ENCODE measurements at places on chromosomes 5 and 9.

DNA sequence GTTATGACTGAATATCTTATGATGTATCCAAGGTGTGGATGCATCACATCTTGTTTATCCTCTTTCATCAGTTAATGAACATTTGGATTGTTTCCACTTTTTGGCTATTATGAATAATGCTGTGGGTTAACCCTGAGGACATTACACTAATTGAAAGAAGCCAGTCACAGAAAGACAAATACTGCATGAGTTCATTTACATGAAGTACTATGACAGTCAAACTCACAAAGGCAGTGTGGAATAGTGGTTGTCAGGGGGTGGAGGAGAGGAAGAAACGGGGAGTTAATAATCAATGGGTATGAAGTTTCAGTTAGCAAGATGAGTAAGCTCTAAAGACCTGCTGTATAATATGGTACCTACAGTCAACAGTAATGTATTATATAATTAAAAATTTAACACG, 409.4 kb upstream of the CTNND2 start:
- DNase-seq: no peak

DNA sequence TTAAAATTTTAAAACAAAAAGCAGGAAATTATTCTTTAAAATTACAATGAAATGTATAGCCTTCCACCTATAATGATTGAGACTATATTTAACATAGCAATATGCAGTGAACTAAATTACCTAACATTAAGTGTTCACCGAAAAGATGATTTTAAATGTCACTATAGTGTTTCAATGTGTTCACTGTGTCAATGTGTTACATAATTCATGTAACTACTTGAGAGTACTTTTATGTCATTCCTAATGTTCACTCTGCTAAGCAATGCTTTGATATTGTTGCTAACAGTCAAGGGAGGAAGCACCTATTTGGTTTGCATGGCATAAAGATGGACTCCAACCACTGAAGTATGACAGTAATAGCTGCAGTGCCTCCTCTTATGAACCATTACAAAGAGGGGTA, 629.8 kb upstream of the C9orf72 start:
- DNase-seq: no peak

GRCh38 chr9:99272836-99273235, 50.8 kb downstream of the SEC61B start:
- no peak for DNase-seq

GRCh38 chr5:170365831-170366230, 23.3 kb downstream of the KCNMB1 start:
- DNase-seq: no peak

DNA sequence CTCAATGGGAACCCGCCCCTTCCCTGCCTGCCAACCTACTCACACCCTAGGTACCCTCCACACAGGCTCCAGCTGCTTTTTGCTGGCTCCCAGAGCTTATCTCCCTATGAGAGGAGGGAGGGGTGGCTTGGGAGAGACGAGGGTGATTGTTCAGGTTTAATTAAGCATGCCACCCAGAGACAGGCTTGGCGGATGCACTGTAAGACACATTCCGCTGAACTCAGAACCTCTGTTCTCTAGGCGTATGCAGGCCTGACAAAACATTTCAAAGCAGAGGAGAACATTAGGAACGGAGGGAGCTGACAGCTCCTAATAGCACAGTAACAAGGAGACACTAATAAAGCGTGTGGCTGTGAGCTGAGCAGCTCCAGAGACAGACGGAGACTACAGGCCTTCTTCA, 80.1 kb downstream of the TRIM32 start:
- DNase-seq: no peak

DNA sequence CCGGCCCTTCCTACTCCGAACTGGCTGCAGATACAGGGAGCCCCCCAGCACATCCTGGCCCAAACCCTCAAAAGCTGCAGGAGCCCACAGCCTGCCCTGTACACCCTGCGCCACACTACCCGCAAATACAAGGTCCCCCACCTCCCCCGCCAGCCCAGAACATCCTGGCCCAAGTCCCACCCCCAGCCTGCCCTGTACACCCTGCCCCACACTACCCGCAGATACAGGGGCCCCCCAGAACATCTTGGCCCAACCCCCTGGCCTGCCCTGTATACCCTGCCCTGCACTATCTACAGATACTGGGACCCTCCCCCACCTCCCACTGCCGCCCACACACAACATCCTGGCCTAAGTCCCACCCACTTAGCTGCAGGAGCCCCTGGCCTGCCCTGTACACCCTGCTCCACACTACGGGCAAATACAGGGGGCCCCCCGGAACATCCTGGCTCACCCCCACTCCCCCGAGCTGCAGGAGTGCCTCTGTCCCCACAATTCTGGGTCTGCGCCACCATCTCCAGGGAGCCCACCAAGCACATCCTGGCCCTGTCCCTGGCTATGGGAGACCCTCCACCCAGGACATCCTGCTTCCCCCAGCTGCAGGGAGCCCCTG, 8.3 kb downstream of the LPCAT1 start:
- no peak for DNase-seq

- DNase-seq: no peak
Observed at GRCh38 chr9:134863941-134864820, 16.4 kb upstream of the FCN2 start.

- DNase-seq: no peak
Observed at GRCh38 chr9:9846557-9846956, 766.2 kb downstream of the PTPRD start.

GRCh38 chr5:10018201-10019069, 231.3 kb downstream of the ATPSCKMT start:
- DNase-seq: no peak

DNA sequence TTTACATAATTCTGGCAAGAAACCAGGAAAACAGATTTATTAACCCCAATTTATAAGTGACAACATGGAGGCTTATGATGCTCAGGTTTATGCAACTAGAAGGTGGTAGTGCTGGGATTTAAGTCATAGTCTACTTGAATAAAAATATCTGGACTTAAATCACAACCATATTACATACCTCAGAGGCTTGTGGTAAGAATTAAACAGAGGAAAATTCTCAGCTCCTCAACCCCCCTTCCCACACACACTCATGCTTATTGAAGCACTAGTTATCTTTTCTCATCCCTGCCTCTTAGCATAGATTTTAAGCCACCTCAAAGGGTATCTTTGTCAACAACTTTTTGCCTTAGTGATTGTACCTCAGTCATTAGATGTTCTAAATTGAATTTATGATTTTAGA, 731.0 kb downstream of the PRELID2 start:
- DNase-seq: no peak

DNA sequence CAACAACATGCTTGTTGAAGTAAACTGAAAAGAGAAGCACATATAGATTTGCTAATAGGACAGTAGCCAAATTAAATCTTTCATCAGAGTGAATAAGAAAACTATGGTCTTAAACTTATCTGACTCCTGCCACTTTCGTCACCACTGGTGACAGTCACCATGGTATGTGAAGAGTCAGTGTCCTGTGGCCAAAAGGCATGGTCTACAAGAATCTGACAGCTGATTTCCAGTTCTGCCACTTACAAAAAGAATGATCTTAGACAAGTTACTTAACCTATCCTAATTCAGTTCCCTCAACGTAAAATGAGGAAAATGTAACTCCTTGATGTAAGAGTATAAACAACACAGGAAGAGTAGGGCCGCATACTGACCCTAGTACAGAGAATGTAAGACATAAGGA, 102.0 kb downstream of the LPAR1 start:
- no peak for DNase-seq

GRCh38 chr9:91217388-91217787, 144.3 kb downstream of the AUH start:
- no peak for DNase-seq

DNA sequence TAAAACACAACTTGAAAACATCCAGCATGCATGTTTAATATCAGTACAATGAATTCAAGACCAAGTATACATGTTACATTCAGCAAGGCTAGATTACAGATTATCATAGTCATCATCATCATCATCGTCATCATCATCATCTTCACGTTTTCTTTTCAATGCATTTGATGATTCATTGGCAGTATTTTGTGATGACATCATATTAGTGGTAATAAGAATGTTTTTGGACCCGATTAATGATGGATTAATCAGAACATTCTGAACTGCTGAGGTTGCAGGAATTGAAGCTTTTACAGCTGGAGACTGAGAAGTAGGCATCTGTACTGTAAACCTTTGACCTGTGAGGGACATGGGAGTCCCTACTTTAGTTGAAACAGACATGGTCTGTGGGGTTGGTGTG, 4.5 kb downstream of the AK6 start:
- no peak for DNase-seq

GRCh38 chr9:129237164-129237611, 59.1 kb upstream of the IER5L start:
- no peak for DNase-seq

DNA sequence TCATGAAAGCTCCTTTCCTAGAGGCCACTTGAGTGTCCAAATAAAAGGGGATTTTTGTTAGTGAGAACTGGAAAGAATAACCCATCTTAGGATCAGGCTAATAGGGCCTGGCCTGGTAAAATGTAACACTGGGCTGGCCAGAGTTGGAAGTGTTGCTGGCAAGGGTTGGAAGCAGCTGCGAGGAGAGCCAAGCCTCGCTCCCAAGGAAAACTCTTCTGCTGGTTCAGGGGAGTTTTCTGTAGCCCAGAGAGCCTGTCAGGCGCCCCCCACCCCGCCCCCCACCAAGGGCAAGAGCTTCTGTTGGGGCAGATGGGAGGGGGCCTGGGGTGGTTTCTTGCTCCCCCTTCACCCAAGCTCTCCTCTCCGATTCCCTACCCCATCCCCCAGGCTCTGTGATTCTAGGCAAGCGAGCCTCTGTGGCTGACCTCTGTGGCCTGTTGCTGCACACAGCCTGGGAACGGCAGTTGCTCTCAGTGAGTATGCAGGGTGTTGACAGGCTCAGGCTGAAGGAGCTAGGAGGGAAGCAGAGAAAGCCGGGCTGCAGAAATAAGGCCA, 547.8 kb downstream of the CCDC171 start:
- DNase-seq: no peak

DNA sequence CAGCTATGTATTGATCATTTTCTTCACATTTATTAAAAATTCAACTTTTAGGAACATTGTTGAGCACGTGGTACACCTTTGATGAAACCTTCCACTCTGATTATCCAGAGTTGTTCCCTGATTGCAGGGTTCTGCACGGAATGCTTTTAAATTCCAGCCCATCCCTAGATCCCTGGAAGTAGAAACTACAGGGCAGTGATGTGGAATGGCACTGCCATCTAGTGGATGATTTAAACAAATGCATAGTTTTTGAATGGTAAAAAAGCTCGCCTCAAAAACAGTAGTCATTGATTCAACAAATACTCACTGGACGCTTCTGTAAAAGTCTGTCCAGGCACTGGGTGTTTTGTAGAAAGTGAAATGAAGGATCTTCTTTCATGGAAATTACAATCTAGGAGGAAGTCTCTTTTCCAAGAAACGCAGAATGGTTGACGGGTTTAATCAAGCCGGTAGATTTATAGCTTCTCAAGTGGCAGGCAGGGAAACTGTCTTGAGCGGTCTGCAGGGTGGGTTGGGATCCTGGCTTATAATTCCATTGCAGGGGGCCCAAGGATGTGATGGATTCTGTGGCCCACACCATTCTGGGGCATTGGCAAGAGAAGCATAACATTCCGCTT, 118.4 kb downstream of the ARHGAP26 start:
- DNase-seq: peak; percentile 11

Measured in NCI-H1092 (cell line).